ENCODE measurements at places on chromosomes 7 and 10.

GRCh38 chr10:21020545-21020944 lies 123.4 kb upstream of the NEBL start:
- DNase-seq, result peak; percentile 32

- no peak for DNase-seq
Measured at GRCh38 chr10:120453886-120454285, 3.1 kb upstream of the PLPP4 start.

GRCh38 chr7:50806143-50806542 lies 23.4 kb upstream of the GRB10 start:
- DNase-seq, result no peak

DNA sequence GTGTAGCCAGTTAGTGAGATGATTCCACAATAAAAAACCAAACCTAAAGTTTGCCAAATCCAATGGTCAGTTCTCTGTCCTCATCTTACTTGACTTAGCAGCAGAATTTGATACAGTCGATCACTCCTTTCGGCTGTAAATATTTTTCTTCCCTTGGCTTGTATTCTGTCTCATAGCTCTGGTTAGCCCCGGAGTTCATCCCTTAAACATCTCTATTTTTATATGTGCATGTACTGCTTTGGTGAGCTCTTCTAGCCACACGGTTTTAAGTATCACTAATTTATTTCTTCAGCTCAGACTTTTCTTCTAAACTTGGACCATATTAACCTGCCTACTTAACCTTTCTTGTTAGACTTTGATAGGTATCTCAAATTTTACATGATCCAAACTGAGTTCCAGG lies 17.8 kb upstream of the ASB15 start:
- no peak for DNase-seq

GRCh38 chr7:30206942-30207341 lies 72.2 kb downstream of the MTURN start:
- DNase-seq, result no peak

DNA sequence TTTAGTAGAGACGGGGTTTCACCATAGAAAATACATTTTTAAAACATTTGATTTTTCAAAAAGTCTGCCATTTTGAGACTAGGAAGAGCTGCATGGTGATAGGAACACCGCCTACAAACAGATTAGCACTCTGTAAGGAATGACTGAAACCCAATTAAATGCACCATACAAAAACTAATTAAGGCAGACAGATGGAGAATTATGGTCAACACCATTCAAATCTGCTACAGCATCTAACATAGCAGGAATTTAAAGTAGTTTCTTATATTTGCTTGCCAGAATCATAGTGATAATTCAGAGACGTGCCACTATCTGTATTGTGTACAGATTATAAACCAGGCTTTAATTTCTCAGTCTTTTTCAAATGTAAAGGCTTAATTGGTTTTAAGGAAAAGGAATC lies 68.2 kb downstream of the ENO4 start:
- no peak for DNase-seq

Data from activated T-cell treated with anti-CD3 and anti-CD28 coated beads, Interleukin-2, amount 50 U/mL, for 72 hours (primary cell).